ENCODE measurements at places on chromosomes 3 and 15. TPM values are rescaled to one million over a fixed set of nuclear protein-coding genes. Genes with fewer than 3 reads are reported as not detected.

The CAMK2N2 gene
- 0.18 TPM for total RNA-seq

The RBMS3 gene
- 5.3 TPM for total RNA-seq

The GOLGA6A gene
- total RNA-seq, result not detected

The SLC30A4 gene
- 0.74 TPM for total RNA-seq

The SEMA7A gene
- total RNA-seq, result 50.3 TPM

The SLC26A6 gene
- total RNA-seq, result 89.6 TPM

The MEIS2 gene
- total RNA-seq, result not detected

The MASP1 gene
- total RNA-seq, result not detected

The PLA2G4E gene
- not detected for total RNA-seq

The EFHB gene
- 0.94 TPM for total RNA-seq

The SRGAP3 gene
- total RNA-seq, result 0.71 TPM

The STXBP5L gene
- not detected for total RNA-seq

The CIDEC gene
- total RNA-seq, result not detected

The ZNF619 gene
- 9.1 TPM for total RNA-seq

The TGM5 gene
- 0.21 TPM for total RNA-seq

The MYRIP gene
- not detected for total RNA-seq

The ZNF662 gene
- 0.21 TPM for total RNA-seq

The DLL4 gene
- 0.14 TPM for total RNA-seq

The CYP1A1 gene
- total RNA-seq, result 0.48 TPM

The DUOXA1 gene
- total RNA-seq, result not detected

The SUCLG2 gene
- total RNA-seq, result 36.3 TPM

The SLC15A2 gene
- total RNA-seq, result 3.5 TPM

The RARB gene
- not detected for total RNA-seq

The RYR3 gene
- 0.05 TPM for total RNA-seq

The KBTBD13 gene
- not detected for total RNA-seq

The EIF4E3 gene
- 17.9 TPM for total RNA-seq

The ZKSCAN7 gene
- total RNA-seq, result 0.83 TPM

The TMC3 gene
- not detected for total RNA-seq

The SLC35G2 gene
- total RNA-seq, result 7.3 TPM

The DBR1 gene
- total RNA-seq, result 22.0 TPM

The IL5RA gene
- 0.18 TPM for total RNA-seq

The SCG5 gene
- total RNA-seq, result 3.7 TPM

The SUMF1 gene
- total RNA-seq, result 7.7 TPM

The SGO1 gene
- total RNA-seq, result 20.8 TPM

The LYZL4 gene
- total RNA-seq, result not detected

The KNG1 gene
- not detected for total RNA-seq

The IQCF6 gene
- not detected for total RNA-seq

The GUCA1C gene
- total RNA-seq, result not detected

The TGM4 gene
- total RNA-seq, result not detected

The SLC28A2 gene
- not detected for total RNA-seq

The PRSS50 gene
- not detected for total RNA-seq

The PLAAT1 gene
- not detected for total RNA-seq

The NR2E3 gene
- total RNA-seq, result not detected

The BSN gene
- total RNA-seq, result 0.09 TPM

The SYNPR gene
- total RNA-seq, result not detected

The CCNB2 gene
- 57.5 TPM for total RNA-seq

The EPHB3 gene
- not detected for total RNA-seq

The SLC22A14 gene
- total RNA-seq, result not detected

The CSPG4 gene
- not detected for total RNA-seq

The OPA1 gene
- total RNA-seq, result 105 TPM

The CTXN2 gene
- total RNA-seq, result 0.05 TPM

The HEMK1 gene
- total RNA-seq, result 61.7 TPM

The PPP1R14D gene
- total RNA-seq, result not detected

The GP5 gene
- 0.23 TPM for total RNA-seq

The THRB gene
- not detected for total RNA-seq

The PLCL2 gene
- total RNA-seq, result 12.8 TPM

The EPB42 gene
- not detected for total RNA-seq

The ARGFX gene
- not detected for total RNA-seq

The RAMAC gene
- total RNA-seq, result 21.2 TPM
